ENCODE measurements at places on chromosomes 6 and 20.

DNA sequence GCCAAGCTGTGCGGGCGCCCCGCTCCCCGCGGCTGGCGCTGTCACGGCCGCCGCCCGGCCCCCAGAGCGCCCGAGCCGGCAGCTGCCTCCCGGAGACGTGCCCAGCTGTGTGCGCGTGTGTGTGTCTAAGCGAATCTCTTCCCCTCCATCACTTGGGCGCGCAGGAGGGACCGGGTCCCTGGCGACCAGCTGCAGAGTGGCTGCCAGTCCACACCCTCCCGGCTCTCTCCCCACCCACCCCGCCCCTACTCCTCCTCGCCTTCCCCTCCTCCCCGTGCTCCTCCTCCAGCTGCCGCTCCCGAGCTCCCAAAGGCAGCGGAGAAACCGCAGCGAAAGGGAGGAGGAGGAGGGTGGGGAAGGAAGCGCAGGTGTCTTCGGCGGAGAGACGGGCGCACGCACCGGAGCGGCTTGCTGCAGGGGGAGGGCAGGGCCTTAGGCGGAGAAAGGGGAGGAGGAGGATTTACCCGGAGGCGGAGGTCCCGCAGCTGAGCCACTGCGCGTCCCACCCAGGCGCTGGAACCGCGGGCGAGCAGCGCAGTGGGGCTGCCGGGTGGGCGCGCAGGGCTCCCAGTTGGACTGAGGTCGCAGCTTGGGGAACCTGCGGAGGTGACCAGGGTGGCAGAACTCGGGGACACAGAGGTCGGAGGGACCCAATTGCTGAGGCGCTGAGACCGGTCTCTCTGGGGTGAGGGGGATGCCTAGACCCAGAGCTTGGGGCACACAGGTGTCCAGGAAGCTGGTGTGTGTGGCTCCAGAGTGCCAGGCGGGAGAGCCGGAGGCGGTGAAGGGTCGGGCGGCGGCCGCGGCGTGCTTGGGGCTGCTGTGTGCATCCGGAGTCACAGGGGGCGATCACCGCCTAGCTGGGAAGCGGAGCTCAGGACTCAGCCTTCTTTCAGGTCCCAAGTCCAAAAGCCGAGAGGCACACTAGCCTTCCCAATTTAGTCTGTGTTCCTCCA is at the start of gene HS3ST5:
HS3ST5 (minus strand) TSS at position 198 of the 956 bp plus-strand sequence. CDS start 280,178 bp downstream, outside the sequence.
- DNase-seq, result no peak

DNA sequence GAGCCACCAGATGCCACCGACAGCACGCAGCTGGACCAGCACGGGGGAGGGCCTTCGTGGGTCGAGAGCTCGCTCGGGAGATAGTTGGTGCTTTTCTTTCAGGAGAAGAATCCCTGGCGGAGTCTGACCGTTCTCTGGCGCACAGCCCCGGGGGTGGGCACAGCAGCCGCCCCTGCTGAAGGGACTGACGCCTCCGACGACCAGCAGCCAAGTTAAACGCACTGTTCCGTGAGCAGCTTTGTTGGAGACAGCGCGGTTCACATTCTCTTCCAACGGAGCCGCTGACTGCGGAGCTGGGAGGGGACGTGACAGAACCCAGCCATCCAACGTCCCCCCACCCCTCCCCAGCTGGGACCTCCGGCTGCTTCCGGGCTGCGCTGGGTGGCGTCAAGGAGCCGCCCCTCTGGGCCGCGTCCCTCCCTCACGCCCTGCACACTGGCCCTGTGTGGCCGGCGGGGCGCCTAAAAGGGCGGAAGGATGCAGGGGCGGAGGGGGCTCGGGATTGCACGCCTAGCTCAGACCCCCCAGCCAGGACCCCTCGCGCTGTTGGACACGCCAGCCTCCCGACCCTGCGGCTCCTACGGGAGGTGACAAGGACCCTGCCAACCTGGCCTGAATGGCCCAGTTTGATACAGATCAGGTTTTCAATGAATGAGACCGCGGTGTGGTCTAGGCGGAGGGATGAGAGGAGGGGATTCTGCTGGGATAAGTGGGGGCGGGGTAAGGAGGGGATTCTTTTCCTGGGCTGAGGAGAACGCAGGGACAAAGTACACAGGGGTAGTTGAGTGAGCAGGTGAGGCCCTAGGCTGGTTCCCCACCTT is 36.4 kb upstream of the KHDC1 start:
- DNase-seq, result no peak

- DNase-seq, result no peak
Measured at GRCh38 chr6:151958332-151958731, 150.8 kb downstream of the ESR1 start.

- DNase-seq, result no peak
Measured at GRCh38 chr6:105015482-105015881, 58.6 kb downstream of the LIN28B start.

- no peak for DNase-seq
Measured at GRCh38 chr6:16302721-16303552, 64.5 kb downstream of the GMPR start.

DNA sequence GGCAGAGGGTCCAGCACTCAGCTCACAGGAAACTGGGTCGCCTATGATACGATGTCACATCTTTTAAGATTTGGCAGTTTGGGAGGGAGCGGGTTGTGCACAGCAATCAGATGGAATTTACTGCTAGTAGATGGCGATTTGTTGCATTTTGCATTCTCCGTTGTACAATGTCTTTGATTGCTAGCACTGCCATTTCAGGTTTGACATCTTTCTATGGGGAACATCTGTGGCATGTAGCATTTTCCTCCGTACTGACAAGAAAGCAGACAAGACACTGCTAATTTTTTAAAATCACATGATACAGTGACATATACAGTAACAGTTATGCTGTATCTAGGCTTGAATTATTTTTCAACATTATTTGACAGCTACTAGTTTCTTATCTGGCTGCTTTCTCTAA is 119.7 kb upstream of the PCSK2 start:
- no peak for DNase-seq

DNA sequence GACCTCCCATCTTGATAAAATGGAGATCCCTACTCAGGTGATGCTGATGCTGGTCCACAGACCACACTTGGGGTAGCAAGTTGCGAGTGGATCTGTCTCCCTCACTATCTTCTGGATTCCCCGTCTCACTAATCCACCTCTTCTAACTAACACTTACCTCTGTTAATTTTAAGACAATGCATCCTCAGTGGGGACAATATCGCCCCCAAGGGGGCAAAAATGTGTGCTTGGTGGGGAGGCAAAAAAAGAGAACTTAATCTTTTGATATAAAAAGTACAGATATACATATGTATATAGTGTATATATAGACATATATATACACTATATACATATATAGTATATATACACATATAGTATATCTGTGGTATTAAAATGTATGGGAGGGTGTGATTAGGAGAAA is 4.3 kb downstream of the LRFN2 start:
- no peak for DNase-seq

DNA sequence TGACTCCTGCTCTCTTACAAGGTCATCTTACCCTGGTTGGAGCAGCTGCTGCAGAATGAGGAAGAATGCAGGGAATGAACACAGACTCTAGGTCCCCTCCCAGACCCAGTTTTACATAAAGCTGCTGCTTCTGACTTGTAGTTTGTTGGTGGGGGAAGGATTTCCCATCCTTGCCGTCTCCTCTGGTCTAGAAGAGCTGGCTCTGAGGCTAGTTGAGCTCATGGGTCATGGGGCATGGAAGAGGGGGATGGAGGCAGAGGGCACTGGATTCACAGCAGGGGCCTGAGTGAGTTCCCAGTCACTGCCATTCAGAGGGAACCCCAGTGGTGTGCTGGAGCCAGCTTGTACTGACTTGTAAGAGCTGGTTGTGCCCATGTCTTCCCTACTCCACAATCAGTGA is 9.2 kb upstream of the GUCA1A start:
- DNase-seq, result no peak

DNA sequence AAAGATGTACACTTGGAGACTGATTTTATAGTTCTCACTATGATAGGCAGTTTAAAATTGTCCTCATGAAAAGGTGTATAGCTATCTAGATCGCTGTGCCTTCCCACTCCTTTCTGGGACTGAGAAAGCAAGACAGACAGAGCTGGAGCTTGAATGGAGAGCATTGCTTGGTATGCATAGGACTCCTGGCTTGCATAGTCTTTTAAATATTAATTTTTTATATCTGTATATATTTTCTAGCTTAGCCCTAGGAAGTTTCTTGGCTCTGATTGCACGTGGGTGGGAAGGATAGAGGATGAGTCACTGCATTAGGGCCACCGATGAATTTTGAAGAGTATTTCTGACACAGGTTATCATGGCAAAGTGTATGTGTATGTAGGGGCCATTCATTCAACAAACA is 150.0 kb upstream of the SPACA1 start:
- DNase-seq, result no peak

- no peak for DNase-seq
Measured at GRCh38 chr6:81491454-81492101, 260.9 kb downstream of the TENT5A start.

DNA sequence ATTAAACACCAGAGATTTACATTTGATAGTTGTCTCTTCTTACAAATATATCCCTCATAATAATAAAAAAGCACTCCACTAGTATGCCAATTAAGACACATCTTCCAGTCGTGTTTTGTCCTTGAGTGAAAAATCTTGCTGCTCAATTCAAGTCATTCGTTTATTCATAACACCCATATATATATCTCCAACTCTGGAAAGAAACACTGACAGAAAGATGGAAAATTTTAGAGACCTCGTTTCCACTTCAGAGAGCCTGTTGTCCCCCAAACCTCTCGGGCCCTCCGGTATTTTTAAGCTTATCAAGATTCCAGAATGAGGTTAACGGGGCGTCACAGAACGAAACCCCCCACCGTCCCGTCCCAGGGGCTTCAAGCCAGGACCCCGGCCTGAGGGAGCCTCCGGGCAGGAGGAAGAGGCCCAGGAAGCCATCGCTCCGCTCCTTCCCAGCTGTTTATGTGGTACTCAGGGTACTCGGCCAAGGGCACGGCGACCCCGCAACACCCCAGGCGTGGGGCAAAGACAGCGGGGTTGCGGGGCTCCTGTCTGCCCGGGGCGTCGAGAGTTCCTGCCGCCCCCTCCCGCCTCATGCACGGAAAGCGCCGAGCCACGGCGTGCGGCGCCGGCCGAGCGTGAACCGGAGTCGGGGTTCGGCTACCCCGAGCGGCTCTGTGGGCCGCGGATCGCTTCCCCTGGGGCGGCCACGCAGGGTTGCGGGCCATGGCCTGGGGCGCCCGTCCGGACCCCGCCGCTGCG is 623 bp upstream of the SNX9 start:
- no peak for DNase-seq

- DNase-seq, result no peak
Measured at GRCh38 chr20:16898433-16898832, 150.3 kb downstream of the OTOR start.

DNA sequence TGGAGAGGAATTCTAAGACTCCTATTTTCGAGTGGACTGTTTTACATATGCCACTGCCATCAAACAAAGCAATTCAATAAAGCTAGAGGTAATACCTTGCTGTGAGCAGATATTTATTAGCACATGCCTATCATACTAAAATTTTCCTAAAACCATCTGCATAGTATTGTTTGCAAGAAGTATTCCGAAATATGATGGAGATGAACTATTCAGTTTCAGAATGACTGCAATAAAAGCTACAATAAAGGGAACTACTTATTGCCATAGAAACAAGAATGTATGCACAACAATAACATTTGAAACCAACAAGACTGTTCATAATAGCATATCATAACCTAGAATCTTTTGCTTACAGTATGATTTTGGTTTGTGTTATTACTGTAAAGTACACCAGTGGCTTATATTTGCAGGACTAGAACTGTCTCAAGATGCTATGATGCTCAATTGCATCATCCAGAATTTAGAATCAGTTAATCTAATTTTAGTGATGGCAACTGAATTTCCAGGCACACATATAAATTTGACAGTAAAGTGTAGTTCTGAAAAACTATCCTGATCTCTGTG is 144.3 kb downstream of the GRIK2 start:
- DNase-seq, result no peak
